ENCODE measurements at places on chromosomes 13 and 19. TPM values are rescaled to one million over a fixed set of nuclear protein-coding genes. Genes with fewer than 3 reads are reported as not detected.

DNA sequence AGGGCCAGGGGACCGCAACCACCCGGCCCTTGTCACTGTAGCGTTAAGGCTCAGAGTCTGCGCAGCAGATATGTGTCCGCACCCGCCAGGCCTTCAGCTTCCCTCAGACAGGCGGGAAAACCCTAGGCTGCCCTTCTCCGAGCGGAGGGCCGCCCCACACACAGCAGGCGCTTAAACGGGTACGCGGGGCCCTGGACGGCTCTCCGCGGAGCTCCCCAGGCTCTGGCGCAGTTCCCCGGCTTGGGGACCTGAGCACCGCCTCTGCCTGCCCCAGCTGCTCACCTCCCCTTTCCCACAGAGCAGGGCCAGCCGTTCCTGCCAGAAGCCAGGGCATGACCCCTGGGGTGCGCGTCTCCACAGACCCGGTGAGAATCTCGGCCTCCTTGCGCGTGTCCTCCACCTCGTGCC, 593 bp downstream of the ZNF135 start:
- no peak for DNase-seq

DNA sequence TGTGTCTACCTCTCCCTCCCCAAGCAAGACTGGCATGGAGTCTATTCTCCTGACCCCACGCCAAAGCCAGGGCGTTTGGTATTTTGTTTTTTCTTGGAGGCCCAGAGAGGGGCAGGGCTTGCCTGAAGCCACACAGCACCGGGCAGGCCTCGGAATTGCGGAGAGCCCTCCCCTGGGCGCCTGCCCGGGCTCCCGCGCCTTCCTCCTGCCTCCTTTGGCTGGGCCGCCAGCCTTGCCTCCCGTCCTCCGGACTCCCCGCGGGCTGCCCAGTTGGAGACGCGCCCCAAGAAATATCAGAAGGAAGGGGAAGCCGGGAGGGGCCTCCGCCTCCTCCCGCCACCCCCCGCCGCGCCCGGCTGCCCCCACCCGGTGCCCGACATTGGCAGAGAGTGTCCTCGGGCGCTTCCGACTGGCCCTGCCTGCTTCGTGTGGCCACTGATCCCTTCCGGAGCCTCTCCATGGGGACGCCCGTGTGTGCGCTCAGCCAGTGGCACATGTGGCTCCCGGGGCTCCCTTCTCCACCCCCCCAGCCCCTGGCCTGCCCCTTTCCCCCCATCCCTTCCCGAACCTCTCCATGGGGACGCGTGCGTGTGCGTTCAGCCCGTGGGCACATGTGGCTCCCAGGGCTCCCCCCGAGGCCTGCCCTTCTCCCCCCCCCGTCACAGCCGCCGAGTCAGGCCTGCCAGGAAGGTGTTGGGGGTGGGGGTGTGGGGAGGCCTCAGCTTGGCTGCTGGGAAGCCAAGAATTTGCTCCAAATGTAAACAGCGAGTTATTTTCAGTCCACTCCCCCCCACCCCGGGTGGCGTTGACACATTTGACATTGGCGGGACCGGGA, 37.3 kb downstream of the NFIC start:
- DNase-seq: peak; percentile 87

DNA sequence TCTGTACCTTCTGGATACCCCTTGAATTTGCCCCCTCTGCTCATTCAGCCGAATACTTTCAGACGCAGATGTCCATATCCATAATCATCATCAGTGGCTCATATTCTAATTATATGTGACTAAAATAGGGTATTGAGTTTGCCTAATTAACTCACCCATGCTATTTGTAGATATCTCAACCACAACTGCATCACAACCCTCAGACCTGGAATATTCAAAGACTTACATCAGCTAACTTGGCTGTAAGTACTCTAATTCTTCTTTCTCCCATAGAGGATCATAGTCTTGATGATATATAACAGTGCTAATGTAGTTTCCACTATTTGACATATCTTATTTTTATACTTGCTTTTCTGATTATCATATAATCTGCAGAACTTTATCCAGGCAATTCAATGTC, 35.8 kb downstream of the RXFP2 start:
- no peak for DNase-seq

- no peak for DNase-seq
Observed at GRCh38 chr13:21980049-21980448, 309.2 kb downstream of the FGF9 start.

GRCh38 chr13:78084401-78084800, 165.8 kb upstream of the EDNRB start:
- no peak for DNase-seq

DNA sequence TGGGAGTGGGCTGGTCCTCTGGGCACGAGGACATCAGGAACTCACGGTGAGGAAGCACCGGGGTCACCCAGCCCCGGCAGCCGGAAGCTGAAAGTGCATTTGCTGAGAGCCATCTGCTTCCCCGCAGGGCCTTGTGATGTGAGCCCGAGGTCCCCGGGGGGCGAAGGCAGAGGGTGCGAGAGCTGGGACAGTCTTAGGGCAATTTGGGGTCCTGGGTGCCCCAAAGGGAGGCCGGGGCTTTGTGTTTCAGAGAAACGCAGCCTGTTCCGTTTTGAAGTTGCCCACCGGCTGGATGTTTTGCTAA, 4.8 kb downstream of the F2RL3 start:
- DNase-seq: no peak

DNA sequence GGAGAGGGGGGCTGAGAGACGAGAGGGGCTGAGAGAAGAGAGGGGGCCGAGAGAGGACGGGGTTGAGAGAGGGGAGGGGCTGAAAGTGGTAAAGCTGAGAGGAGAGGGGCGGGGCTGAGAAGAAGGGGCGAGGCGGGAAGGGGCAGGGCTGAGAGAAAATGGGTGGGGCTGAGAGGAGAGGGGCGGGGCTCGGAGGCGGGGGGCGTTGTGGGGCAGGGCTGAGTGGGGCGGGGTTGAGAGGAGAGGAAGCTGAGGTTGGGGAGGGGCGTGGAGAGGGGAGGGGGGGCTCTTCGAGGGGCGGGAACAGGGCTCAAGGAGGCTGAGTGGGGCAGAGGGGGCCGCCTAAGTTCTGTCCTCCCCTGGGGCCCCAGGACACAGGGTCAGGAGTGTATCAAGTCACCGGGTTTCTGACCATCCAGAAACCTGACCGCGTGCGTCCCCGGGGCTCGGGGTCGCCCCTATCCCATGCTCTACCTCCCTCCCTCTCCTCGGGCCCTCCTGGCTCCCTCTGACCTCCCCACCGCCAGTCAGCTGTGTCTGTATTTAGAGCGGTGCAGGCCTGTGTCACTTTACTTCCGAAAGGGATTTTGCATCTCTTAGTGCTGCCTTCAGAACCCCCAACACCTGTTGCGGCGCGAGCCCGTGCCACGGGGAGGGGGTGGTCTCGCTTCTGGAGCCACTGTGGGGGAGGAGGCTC, 38.6 kb upstream of the SEMA6B start:
- peak; percentile 70 for DNase-seq

DNA sequence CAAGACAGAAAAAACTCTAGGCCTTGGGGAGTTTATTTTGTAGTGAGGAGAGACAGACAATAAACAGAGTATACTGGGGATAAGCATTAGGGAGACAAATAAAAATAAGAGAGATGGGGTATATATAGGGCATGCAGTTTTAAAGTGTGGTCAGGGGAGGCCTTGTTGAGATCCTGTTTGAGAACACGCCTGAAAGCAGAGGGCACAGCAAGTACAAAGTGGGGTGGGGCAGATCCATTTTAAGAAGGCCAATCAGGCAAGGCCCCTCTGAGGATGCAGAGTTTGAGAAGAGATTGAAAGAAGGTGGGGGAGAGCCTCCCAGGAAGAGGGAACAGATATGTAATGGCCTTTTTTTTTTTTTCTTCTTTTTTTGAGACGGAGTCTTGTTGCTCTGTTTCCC, 2.1 kb downstream of the PPP2R1A start:
- no peak for DNase-seq

- no peak for DNase-seq
Observed at GRCh38 chr13:25147638-25148401, 24.3 kb downstream of the AMER2 start.

GRCh38 chr13:73368608-73369007, 309.8 kb downstream of the KLF5 start:
- DNase-seq: peak; percentile 34

- DNase-seq: no peak
Observed at GRCh38 chr13:109214393-109214792, 572.0 kb downstream of the IRS2 start.

- DNase-seq: no peak
Observed at GRCh38 chr13:44063881-44064280, 184.2 kb downstream of the LACC1 start.

GRCh38 chr13:113315992-113316391, 19.0 kb downstream of the LAMP1 start:
- DNase-seq: no peak

DNA sequence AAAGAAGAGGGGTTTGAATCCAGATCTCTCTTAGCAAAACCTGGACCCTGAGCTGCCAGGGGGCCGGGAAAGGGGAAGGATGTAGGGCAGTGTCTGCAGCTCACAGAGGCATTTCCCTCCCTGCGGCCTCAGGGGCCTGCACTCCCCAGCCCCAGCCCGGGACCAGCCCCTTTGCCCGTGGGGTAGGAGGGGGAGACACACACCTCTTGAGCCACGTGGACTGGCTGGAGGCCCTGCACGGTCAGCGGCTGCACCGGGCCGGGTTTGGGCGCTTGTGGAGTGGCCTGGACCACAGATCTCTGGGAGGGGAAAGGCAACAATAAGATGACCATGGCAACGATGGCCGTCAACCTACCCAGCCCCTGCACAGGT, 26.9 kb downstream of the RFX1 start:
- DNase-seq: peak; percentile 49

Gene COPE
- polyA plus RNA-seq: 397 TPM

Gene ZMYM5
- polyA plus RNA-seq: 14.7 TPM

Gene KCNC3
- polyA plus RNA-seq: 1.6 TPM

Gene ZNF844
- polyA plus RNA-seq: 4.1 TPM

Gene SLC17A7
- polyA plus RNA-seq: 0.51 TPM

Gene MIR17HG
- 2.6 TPM for polyA plus RNA-seq
